ENCODE measurements at places on chromosomes 4 and X. TPM values are rescaled to one million over a fixed set of nuclear protein-coding genes. Genes with fewer than 3 reads are reported as not detected.

The P2RY4 gene
- 0.51 TPM for polyA plus RNA-seq

The LETM1 gene
- polyA plus RNA-seq: 30.1 TPM

The SPANXN3 gene
- not detected for polyA plus RNA-seq

The SPANXC gene
- not detected for polyA plus RNA-seq

The MEPE gene
- not detected for polyA plus RNA-seq

The CT45A1 gene
- polyA plus RNA-seq: not detected

The DNAAF6 gene
- polyA plus RNA-seq: not detected

- DNase-seq: no peak
These were observed 20.0 kb downstream of the PHOX2B start for GRCh38 chr4:41728573-41728913.

DNA sequence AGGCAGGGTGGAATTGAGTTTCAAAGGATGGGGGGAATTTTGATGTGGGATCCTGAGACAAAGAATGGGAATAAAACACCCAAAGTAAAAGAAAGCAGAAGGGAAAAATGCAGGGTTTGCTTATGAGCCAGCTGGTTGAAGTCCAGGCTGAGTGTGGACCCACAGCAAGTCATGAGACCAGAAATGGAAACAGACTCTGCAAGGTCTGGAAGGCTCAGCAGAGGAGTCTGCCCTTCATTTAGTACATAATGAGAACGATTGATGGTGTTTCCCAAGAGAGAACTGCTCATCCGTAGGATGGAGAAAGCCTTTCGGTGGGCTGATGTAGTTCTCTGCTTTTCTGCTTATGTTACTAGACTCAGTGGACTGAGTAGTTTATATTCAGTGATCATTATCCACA lies 259.1 kb downstream of the C4orf33 start:
- DNase-seq: no peak

GRCh38 chrX:30804462-30804861 lies 84.6 kb downstream of the TAB3 start:
- no peak for DNase-seq

GRCh38 chrX:106243376-106243775 lies 75.3 kb downstream of the PWWP3B start:
- DNase-seq: no peak

GRCh38 chr4:909821-910220 lies 22.3 kb downstream of the GAK start:
- DNase-seq: no peak

DNA sequence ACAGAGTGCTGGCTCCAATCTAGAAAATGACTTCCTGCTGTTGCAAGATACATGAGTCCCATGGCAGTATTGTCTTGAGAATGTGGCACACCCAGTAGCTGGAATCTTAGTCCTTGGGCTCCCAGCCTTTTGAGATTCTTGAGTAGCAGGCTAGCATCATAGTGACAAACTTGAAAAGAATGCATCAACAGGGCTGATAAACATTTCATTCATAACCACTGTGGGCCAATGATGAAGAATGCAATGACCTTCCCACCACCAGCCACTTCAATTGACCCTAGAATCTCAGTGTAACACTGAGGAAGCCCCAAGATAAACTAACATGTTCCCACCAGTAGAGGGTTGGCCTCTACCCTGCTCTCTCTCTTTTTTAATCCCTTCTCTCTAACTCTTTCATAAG lies 329.3 kb downstream of the GBA3 start:
- no peak for DNase-seq

- DNase-seq: no peak
These were observed 620.7 kb downstream of the SPRY1 start for GRCh38 chr4:124017185-124017785.

- no peak for DNase-seq
These were observed 35.1 kb downstream of the TEC start for GRCh38 chr4:48234575-48234974.

DNA sequence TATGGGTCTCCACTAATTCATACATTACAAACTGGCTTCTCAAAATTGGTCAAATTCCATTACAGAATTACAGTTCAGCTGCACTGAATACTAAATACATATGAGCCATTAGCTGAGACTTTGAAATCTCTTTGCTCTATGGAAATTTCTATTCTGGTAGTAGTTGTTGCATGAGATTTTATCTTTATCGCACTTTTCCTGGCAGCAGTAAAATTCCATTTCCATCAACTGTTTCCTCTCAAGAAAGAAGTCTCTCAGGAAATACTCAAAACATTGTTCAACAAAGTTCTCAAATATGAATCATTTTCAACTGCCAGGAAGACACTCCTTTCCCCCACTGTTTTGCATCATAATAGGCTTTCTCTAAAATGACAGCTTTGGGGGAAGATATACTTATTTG lies 51.3 kb downstream of the ATP11C start:
- no peak for DNase-seq

DNA sequence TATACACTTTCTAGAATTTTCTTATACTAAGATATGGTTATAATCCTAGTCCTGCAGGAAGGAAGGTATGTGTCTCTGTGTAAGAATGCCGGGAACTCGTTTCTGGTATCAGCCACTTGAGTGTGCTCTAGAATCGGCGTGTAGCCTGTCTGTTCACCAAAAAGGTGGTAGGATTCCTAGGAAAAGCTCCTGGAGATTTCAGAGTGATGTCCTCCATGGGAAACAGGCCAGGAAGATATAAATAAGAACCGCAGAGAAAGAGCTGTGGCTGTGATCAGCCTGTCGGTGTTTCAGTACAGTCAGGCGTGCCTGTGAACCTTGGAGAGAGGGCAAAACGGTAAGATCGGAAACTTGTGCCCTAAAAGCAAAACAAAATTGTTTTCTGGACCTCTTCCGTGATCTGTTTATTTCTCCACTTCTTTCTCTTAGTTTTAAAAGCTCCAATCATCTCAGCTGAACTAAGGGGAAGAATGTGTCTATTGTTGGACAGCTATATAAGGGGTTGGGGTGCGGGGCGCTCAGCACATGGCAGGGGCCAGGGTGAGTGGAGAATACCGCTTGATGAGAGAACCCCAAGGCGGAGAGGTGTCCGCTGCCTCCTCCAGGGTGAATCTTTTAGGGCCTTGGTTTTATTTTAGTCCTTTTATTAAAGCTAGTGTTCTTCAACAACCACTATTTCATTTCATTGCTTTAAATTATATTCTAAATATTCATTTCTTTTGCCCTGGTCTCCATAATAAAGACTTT lies 303.8 kb upstream of the TENM3 start:
- no peak for DNase-seq

- no peak for DNase-seq
These were observed 146.6 kb upstream of the PBDC1 start for GRCh38 chrX:76026292-76026691.

GRCh38 chr4:127118681-127119080 lies 514.1 kb upstream of the INTU start:
- DNase-seq: no peak

DNA sequence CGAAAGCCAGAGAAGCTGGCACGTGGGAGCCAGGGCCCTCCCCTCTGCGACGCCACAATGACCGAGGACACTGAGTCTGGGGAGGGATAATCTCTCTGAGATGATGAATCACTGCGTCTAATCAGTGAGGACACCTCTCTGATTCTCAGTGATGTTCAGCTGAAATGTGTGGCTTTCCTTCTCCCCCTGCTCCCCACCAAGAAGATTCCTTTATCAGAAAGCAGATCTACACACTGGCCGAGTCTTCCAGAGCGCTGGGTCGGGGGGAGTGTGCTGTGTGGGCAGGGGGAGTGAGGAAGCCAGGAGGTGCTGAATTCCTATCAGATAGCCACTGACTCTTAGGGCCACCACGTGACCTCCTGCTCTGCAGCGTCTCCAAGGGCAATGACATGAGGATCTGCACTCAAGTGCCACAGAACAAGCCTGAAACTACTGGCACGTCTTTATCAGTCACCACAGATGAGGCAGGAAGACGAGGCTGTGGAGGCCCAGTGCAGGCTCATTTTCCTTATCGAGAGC lies 89.2 kb downstream of the GATB start:
- DNase-seq: no peak

GRCh38 chr4:85496933-85497332 lies 22.0 kb downstream of the ARHGAP24 start:
- DNase-seq: no peak

DNA sequence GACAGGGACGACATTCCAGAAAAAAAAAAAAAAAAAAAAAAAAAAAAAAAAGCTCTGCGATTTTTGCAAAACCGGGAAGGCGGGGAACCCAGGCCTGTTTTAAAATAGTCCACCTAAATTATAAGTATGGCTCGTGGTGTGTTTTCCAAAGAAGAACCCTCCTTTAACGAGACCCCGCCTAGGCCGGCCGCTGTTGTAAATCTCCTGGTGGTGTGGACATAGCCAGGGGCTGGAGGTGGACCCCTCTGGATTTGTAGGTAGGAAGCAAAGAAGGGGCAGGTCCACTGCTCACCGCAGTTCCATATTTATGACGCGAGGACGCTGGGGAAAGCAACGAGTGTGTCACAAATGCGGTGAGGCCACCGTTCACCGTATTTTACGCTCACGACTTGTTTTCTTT lies 94.0 kb upstream of the SHOX start:
- no peak for DNase-seq

DNA sequence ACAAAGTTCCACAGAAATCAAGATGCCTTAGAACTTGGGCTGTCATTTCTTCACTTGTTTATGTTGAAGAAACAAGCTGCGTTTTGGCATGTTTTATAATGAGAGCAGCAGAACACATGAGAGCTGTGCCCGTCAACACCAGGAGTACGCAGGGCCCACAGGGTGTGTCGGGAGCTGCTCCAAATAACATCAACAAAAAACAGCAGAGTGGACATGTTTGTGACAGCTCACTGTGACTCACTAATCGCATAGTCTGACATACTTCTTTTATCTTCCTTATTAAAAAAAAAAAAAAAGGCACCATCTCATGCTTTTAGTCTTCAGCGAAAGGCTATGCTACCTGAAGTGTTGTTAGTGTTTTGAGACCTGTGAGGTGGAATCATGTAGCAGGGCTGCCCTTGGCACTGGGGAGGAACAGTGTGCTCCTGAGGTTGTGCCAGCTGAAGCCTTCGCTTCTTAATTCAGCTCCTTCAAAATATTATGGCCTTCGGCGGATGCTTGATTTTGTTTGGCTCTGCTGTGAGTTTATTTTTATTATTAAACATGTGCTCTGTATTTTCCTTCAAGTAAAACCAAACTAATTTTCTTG lies 32.8 kb downstream of the FHDC1 start:
- DNase-seq: no peak

DNA sequence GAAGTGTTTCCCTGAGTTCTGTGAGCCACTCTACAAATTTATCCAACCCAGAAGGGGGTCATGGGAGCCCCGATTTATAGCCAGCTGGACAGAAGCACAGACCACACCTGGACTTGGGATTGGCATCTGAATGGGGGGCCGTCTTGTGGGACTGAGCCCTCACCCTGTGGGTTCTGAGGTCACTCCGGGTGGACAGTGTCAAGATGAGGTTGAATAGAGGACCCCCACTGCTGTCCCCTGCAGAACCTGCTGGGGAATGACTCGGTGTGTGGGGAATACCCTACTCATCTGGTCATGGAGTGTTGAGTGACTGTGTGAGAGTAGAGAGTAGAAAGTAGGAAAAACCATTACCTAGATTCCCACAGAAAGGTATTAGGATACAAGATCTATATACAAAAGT lies 67.5 kb downstream of the ZFYVE28 start:
- DNase-seq: no peak

DNA sequence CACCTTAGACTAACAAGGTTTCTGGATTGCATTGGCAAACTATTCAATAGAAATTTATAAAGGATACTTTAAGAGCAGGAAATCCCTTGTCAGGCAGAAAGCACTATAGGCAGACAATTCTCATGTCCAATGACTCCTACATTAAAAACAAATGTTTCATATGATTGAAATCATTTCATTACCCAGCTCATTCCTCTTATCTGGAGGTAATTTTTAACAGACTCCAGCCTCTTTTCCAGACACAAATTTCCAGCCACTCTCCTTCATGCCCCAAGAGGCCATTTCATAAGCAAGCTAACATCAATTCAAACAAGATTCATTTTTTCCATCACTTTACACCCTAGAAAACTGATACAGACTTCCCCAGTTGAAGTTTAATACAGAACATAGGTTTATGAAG lies 495.1 kb upstream of the FRG1 start:
- DNase-seq: no peak

- DNase-seq: peak; percentile 22
These were observed 3.5 kb downstream of the AP1AR start for GRCh38 chr4:112234952-112235609.

- DNase-seq: no peak
These were observed 7.4 kb downstream of the WDR44 start for GRCh38 chrX:118353081-118353850.

DNA sequence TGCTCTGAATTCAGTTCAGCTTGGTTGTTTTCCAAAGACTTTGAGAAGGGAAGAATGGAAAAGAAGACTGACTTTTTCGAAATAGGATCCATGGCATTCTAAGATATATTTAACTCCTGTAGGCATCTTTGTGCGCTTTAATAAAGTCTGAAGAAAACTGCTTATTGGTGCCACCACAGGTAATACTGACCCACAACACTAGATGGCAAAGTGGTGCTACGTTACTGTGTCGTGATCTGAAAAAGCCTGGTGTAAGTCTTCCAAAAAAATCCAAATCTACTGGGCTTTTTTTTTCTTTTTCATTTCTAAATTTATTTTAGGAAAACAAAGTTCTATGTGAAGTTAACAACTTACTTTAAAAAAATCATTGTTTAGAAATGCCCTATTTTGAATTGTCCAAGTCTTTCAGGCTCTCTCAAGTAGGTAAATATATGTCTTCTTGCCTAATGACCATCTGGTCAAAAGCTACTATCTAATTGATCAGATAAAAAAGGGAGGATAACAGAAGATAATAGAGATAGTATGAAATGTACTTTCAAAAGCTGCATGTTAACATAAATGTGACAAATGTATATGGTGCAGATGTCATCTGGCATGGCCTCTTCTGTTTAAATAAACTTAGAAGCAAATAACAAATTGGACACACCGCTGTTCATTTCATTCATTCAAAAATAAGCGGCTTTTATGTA lies 47.0 kb upstream of the MID1IP1 start:
- no peak for DNase-seq

- DNase-seq: no peak
These were observed 739.3 kb upstream of the NDST4 start for GRCh38 chr4:115852767-115853091.

GRCh38 chrX:109301177-109301576 lies 180.7 kb downstream of the GUCY2F start:
- DNase-seq: no peak

DNA sequence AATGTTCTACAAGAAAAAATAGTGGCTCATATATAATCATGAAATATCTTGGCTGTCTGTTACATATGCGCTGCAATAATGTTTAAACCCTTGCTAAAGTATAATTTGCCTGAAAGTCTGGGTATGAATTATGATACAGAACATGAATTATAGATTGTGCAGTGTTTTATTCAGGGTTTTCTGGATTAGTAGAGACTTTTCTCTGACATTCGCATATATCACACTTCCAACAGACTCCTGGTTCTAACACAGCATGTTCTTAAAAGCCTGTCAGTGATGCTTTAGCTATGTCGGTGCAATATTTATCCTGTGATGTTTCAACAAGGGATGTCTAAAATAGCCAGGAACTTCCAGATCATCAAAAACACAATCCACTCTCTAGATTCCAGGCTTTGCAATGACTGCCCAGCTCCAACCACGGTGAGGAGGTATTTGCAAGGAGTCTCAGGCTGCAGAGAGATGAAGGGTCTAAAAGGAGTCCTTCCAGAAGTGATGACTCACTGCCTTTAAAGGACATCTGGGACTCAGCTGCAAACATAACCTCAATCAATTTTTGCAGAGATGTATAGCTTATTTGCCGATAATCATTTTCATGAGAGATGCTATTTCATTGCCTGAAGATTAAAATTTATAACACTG lies 69.4 kb downstream of the RWDD4 start:
- DNase-seq: no peak

- no peak for DNase-seq
These were observed 646.1 kb downstream of the RAPGEF2 start for GRCh38 chr4:159748834-159749444.

GRCh38 chr4:119304431-119304830 lies 17.5 kb downstream of the FABP2 start:
- no peak for DNase-seq
